ENCODE measurements at places on chromosomes 2 and 18.

DNA sequence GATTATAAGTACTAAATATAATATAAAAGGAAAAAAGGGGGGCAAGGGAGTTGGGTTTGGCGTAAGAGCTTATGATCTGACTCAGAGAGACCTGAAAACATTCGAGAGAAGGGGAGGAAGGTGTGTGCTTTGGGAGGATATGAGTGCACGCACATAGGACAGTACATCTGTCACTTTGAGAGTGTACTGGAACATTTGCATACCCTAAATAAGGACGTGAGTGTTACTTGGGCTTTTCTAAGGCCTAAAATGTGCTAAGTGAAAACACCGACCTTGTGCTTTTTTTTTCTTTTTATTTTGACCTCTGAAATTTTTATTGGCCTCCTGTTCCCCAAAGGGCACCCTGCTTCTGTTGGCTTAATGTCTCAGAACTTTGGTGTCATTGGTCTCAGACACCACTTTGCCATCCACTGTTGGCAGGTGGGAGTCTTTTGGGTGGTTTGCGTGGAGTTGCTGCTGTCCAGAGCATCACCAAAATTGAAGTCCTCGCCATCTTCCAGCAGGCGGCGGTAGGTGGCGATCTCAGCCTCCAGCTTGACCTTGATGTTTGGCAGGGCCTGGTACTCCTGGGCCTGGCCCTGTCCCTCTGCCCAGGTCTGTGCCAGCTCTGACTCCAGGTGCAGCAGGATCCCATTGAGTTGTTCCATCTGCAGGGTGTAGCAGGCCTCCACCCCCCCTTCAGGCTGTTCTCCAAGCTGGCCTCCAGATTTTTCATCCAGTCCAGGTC is 57.7 kb downstream of the CD28 start:
- no peak for DNase-seq

DNA sequence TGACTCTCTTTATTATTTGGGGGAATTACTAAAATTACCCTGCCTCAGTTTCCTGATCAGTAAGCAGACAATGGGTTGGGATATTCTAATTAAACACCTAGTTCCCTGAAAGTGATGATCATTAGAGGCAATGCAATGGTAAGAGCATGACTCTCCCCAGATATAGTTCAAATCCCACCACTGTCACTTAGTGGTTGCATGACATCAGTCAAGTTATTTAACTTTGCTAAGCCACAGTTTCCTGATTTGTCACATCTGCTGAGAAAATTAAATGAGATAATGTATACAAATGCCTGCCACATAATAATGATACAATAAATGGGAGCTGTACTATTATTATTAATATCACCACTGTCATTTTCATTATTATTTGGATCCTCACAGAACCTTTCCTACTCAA is 29.9 kb downstream of the ZEB2 start:
- DNase-seq: no peak

DNA sequence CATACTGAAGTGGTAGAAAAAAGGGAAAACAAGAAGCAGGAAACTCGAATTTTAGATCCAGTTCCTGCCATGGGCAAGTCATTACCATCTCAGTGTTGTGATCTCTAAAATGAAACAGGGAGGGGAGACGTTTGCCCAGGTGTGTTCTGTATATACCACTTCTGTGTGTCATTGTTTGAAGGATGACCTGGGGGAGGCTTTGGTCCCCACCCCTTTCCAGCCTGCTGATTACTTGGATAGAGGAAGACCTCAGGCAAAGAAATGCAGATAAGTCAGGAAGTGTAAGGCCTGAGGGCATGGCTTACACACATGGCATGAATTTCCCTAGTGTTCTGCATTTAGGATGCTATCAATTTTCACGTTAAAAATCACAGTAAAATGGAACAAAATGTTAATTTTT is 205.2 kb upstream of the CXCR4 start:
- DNase-seq: no peak

DNA sequence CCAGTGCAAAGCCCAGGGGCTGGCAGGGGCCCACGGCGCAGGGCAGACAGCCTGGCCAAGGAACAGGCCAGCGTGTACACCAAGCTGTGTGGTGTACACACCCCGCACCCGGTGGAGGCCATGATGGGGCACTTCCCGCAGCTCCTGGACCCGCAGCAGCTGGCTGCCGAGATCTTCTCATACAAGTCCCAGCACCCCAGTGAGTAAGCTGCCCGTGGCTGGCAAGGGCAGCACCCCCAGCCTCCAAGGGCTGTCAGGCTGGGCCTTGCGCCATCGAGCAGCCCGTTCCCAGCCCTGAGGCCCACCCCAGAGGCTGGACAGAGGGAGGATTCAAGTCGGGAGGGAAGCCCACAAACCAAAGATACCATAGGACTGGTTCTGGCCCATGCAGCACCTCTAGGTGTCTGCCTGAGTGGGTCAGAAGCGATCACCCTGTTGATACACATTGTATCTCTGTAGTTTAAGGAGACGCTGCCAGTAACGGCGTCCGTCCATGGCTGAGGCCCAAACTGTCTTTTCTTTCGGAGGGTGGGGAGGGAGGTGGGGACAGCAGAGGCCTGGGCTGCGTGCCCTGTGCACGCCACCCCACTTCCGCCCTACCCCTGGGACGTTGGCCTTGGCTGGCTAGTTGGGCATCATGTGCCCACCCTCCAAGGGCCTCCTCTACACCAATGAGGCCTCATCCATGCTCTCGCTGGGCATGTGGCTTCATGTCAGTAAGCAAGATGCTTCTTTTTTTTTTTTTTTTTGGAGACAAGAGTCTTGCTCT is 16.8 kb upstream of the MTERF4 start:
- DNase-seq: no peak

DNA sequence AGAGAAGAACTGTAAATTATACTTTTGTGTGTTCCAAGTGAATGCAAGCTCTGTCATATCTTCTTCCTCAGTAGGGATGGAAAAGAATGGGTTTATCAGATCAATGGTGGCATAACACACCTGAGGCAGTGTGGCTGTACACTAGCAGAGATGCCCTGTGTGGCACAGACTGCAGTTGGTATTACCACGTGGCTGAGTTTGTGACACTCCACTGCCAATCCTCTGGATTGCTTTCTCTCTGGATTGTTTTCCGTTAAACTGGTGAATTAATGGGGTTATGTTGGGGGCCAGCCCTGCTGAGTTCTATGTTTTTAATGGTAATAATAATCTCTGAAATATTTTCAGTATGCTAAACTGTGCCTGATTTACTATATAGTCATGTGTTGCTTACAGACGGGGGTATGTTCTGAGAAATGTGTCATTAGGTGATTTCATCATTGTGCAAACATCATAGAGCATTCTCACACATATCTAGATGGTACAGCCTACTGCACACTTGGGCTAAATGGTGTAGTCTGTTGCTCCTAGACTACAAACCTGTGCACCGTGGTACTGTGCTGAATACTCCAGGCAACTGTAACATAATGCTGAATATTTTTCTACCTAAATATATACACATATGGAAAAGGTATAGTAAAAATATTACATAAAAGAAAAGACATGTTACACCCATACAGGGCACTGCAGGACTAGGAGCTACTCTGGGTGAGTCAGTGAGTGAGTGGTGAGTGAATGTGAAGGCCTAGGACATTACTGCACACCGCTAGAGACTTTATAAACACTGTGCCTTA is 84.7 kb upstream of the ST6GAL2 start:
- no peak for DNase-seq

DNA sequence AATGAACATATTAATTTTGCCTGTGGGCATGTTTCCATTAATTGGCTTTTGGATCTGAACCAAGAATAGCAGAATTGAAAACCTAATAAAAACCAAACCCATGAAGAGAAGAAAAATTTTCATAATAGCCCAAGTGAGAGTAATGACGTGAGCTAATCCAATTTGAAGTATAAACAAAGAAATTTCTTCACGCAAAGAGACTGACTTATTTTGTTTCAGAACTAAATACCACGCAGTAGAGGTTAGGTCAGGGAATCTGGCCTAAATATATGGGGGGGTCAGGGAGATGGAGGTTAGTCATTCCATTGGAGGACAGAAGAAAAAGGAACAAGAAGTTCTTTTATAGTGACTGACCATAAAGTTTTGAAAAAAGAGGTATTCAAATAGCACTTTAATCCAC is 94.1 kb upstream of the CYP1B1 start:
- DNase-seq: no peak

DNA sequence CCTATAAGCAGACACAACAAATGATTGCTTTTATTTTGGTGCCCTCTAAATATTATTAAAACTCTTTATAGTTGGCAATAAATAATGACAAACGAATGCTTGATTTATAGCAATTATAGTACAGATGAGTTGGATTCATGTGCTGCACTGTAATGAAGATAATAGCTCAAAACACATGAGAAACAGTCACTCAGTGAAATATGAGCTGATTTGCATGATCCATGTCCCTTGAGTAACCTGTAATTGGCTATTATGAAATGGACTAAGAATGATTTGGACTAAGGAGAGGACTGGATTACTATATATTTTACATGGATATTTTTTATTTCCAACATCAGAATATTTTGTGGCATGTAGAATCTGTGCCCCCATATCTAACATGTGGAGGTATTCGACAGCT is 365.6 kb upstream of the UBE2E3 start:
- no peak for DNase-seq

DNA sequence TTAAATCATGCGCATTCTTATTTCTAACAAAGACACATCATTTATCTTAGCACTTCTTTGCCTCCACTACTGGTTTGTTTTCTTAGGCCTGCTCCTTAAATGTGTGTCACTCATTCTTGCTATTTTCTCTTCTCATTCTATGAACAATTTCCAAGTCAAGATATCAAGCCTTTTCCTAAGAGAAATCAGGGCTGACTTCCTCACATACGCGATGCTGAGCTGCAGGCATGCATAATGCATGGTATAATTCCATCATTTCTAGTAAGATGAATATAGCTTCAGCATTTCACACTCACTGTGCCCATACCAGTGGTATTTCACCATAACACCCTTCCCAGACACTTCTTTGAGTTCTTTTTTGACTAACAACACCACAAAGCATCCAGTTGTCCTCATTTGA is 838.9 kb upstream of the DDX18 start:
- DNase-seq: no peak

GRCh38 chr2:215365184-215365658 is 53.4 kb downstream of the ATIC start:
- no peak for DNase-seq

GRCh38 chr2:28583899-28584553 is 88.2 kb downstream of the PLB1 start:
- no peak for DNase-seq

GRCh38 chr2:160375037-160375436 is 118.6 kb downstream of the RBMS1 start:
- DNase-seq: no peak

- no peak for DNase-seq
Observed at GRCh38 chr2:53670331-53670730, 97.3 kb upstream of the CHAC2 start.

DNA sequence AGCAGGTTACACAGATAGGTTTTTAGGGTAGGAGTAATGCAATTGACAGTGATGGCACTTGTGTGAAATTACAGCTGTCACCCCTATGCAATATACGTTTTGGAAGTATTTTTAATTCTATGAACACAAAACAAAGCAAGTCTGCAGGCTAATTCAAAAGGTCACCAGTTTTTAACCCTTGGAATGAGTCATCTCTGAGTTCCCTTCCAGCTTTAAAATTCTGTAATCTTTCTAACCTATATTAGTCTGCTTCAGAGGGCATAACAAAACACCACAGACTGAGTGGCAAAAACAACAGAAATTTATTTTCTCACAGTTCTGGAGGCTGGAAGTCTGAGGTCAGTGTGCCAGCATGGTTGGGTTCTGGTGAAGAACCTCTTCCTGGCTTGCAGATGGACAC is 596.9 kb upstream of the HNMT start:
- no peak for DNase-seq

DNA sequence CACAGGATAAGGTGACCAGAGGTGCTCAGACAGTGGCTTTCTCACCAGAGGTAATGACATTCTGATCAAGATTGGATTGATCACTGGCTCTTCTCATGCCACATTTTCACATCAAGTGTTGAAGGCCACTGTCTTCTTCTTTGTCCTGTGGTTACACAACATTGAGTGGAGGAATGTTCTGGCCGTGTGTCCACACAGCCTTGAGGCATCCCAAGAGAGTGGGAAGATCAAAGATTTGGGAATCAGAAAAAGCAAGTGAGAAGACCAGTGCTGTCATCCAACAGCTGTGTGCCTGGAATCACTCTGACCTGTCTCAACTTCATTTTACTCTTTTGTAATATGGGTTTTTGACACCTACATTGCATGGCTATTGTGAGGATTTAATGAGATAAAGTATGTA is 67.4 kb downstream of the IL1R2 start:
- DNase-seq: no peak

DNA sequence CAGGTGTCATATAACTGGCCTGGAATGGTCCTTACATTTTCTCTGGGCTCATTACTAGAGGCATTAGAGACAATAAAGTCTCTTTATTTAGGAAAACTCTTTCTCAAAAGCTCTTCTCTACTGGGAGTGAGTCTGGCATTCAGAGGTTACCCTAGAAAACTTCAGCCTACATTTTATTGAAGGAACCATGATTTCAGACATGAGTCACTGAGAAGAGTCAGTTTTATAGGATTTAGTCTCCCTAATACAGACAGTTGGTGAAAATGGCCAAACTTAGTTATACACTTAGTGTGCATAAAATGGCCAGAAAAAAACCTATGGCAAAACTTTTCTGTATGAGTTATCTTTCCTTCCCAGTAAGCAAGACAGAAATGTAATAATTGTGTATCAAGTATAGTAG is 689.4 kb downstream of the ZEB2 start:
- DNase-seq: no peak

DNA sequence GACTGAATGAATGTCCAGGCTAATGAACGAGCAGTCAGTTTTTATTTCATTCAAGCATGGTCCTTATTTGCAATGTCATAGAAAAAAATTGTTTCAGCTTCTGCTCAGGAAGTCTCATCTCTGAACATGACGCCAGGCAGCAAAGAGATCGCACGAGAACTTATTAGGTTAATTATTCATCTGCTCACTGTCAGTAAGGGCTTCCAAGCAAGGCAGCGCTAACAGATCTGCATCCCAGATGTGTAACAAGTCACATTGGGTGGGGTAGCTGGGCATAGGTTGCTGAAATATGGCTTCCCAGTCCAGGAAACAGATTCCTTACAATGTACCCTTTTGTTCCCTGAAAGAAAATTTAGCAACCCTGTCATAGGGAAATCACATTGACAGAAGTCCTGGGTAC is 63.5 kb downstream of the ANKRD44 start:
- DNase-seq: no peak

- DNase-seq: no peak
Observed at GRCh38 chr18:77077401-77077800, 55.2 kb downstream of the MBP start.

DNA sequence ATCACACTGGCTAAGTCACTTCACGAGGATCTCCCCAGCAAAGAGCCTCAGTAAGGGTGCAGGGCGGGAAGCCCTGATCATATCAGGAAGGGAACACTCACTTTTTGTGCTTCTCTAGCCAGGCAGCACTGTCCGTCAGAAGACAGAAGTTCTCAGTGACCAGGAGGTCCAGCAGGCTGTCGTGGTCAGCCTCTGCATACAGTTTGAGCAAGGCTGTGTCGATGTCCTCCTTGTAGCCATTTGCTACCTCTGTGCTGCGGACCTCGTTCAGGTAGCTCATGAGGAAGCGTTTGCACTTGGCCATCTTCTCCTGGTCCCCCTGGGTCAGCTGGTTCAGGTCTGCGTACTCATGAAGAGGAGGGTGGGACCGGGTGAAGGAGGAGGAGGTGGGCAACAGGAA is 38.7 kb downstream of the GPR45 start:
- no peak for DNase-seq

GRCh38 chr2:37340637-37341036 is 3.8 kb upstream of the QPCT start:
- DNase-seq: no peak

All from NCI-H1694 (cell line).